ENCODE measurements at places on chromosomes 11 and 22.

GRCh38 chr22:33397381-33397907, 339.3 kb upstream of the SYN3 start:
- DNase-seq: no peak

GRCh38 chr22:45227645-45228400, 12.9 kb downstream of the KIAA0930 start:
- no peak for DNase-seq

DNA sequence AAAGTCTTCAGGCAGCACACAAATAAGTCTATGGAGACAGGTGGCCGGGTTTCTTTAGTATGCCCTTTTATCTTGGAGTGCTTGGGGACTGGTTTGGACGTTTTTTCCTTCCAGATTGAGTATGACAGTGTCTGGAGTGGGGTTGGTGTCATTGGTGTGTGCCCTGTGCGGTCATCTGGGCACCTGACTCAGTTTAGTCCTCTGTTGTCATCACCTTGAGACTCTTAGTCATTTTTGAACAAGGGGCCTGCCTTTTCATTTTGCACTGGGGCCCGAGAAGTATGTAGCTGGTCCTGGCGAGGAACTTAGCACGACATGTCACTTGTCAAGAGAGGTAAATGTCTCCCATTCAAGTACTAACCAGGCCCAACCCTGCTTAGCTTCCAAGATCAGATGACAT, 27.2 kb upstream of the MYO18B start:
- no peak for DNase-seq

DNA sequence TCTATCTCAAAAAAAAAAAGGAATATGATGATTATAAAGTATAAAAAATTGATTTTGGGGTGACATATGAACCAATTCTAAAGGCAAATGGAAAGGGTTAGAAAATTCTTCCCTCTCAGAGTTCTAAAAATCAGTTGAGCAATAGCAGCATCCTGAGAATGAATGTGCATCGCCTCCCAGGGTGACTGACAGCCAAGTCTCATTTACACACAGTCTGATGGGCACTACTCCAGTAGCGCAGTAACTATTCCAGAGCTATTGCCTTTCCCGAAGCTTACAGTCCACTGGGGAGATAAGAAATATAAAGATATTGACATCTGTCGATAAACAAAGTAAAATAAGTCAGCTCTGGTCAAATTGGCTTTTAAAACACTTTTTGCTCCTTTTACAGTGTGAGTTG, 32.3 kb upstream of the SORL1 start:
- DNase-seq: no peak

DNA sequence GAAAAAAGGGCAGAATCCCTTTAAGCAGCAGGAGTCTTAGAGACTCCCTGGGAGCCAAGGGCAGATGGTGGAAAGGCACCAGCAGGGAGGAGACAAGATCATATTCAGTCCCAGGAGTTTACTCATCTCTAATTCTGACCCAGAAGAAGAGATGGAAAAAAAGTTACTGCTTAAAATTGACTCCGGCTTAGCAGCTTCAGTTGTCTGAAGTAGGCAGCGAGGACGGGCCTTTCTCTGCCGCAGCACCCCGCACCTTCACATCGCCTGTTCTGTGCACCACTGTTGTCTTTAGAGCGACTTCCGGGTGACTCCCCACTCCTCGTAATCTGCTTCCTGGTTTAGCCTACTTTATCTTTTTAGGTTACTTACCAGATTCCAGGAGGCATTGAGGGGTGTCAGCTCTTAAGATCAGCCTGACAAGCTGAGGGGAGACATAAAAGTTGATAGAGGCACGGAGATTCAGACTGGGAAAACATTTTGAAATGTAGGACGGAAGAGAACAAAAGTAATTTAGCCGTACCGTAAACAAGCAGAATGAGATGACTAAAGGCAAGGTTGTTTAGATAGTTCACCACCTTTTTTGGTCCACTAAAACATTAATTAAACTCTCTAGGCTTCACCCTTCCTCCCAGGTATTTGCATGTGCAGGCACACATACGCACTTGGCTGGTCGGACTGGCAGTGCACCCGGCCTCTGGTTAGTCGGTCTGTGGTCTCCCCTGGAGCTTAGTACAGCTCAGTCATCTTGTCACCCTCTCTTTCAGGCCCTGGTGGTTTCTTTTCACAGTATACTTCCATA, 74.3 kb downstream of the CECR2 start:
- no peak for DNase-seq

Data from GM12892 (cell line).